ENCODE measurements at places on chromosomes 16 and 17. TPM values are rescaled to one million over a fixed set of nuclear protein-coding genes. Genes with fewer than 3 reads are reported as not detected.

KRT39 gene
- total RNA-seq, result not detected

NKIRAS2 gene
- 52.9 TPM for total RNA-seq

SOX8 gene
- total RNA-seq, result 26.2 TPM

SLC22A31 gene
- 13.8 TPM for total RNA-seq

PERCC1 gene
- total RNA-seq, result not detected

PLA2G15 gene
- total RNA-seq, result 14.9 TPM

RND2 gene
- total RNA-seq, result 20.8 TPM

DYNLRB2 gene
- not detected for total RNA-seq

KRT17 gene
- total RNA-seq, result 0.63 TPM

MEIOB gene
- 6.3 TPM for total RNA-seq

VTN gene
- not detected for total RNA-seq

TVP23B gene
- 40.5 TPM for total RNA-seq

DNA sequence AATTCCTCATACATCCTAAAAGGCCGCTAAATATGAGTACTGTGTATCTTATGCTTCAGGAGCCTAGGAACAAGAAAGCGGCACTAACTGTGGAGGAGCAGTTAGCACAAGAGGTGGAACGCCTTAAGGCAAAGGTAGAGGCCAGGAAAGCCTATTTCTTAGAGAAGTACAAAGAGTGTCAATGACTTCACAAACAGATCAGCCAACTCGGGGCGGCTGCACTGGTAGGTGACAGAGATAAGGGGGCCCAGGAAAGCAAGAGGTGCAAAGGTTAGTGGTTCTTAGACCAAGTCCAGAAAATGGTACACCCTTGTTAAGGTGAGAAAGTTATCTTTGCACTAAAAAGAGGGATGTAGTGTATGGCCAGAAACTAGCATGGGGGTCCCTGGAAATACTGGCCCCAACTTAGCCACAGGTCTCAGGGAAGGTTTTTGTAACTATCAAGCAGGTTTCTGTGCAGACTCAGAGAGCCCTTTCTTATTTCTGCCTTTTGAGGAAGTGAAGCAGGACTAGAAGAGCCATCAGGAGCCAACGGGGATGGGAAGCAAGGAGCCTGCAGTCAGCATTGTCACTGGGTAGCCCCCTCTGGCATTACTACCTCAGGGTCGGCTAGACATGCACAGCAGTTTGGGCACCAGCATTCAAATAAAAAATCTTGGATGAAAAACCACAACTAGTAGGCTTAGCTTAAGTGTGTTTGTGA is 24.1 kb downstream of the CALCOCO2 start:
- H3K36me3 ChIP-seq, result no peaks in the 10 kb centered on the region
- H3K27me3 ChIP-seq, result no peaks in the 10 kb centered on the region
- no peak for DNase-seq
- no peaks in the 10 kb centered on the region for H3K4me1 ChIP-seq
- H3K4me3 ChIP-seq, result no peak overlapping the region

DNA sequence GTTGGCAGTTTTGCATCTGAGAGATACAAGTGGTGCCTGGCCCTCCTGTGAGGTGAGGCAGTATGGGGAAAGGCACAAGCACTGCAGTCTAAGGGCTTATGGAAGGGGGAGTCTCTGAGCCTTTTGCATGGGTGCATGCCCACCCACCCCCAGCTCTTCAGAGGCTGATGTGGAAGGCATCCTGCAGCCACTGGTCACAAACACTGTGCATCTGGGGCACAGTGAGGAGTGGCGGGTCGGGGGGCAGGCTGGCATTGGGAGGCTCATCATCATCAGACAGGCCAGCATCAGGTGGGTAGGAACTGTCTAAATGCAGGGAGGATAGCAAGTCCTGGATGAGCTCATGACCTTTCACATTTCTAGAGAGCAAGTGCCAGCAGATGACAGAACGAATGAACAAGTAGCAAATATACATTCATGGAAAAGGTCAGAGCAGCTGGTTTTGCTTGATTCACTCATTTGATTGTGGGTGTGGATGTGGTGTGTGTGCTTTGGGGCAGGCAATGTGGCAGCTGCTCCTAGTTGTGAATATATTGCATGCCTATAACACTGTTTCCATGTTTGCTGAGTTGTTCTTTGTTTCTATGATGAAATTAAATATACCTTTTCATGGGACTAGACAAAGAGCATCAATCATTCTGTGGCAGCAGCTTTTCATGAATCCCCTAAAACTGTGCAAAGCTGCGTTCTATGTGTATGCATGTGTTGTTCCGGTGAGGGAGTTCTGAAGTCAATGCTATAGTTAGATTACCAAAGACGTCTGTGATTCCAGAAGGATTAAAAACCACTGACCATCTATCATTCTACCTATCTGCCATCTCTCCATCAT is 29.2 kb downstream of the TRIM25 start:
- H3K27ac ChIP-seq, result no peak overlapping the region
- H3K36me3 ChIP-seq, result peaks cover 11% of the 10 kb centered on the region
- H3K27me3 ChIP-seq, result no peaks in the 10 kb centered on the region
- H3K4me3 ChIP-seq, result no peak overlapping the region
- 0 out of 2 replicates have a peak, but pooled peaks cover under 1% of the 10 kb centered on the region for H3K4me1 ChIP-seq

DNA sequence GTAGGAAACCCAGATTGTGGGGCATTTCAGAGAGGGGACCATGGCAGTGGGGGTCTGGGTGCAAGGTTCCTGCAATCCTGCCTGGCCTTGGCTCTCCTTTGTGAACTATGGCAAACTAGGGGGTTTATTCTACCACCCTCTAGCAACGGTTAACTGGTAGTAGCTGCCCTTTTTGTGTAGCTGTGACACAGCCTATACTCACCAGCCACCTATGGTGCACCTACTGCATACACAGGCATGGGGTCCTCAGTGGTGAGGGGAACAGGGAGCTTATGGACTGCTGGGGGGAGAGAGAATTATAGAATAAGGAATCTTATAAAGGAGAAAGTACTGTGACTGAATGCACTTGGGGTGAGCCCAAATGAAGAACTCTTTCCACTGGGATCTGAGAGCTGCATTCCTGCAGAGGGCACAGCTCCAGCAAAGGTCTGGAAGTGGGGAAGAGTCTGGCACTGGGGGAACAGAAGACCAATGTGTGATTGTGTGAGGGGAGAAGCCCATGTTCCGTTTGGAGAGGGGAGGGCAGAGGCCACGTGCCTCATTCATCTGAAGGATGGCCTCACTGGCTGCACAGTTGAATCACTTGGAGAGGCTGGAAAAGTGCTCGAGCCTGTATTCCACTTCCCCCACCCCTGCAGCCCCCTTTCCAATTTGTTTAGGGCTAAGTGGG is 2.1 kb downstream of the MT1X start:
- H3K4me3 ChIP-seq, result no peak overlapping the region
- H3K27me3 ChIP-seq, result peaks cover 24% of the 10 kb centered on the region
- no peaks in the 10 kb centered on the region for H3K36me3 ChIP-seq
- no peak for DNase-seq
- H3K27ac ChIP-seq, result no peak overlapping the region

- DNase-seq, result no peak
- no peaks in the 10 kb centered on the region for H3K36me3 ChIP-seq
- H3K4me3 ChIP-seq, result no peak overlapping the region
- 0 out of 2 replicates have a peak, but pooled peaks cover 4% of the 10 kb centered on the region for H3K4me1 ChIP-seq
Observed at GRCh38 chr17:63250830-63251229, 195.3 kb downstream of the CYB561 start.

GRCh38 chr16:88881007-88881615 is 14.7 kb upstream of the PABPN1L start:
- no peaks in the 10 kb centered on the region for H3K36me3 ChIP-seq
- H3K4me1 ChIP-seq, result no peaks in the 10 kb centered on the region

DNA sequence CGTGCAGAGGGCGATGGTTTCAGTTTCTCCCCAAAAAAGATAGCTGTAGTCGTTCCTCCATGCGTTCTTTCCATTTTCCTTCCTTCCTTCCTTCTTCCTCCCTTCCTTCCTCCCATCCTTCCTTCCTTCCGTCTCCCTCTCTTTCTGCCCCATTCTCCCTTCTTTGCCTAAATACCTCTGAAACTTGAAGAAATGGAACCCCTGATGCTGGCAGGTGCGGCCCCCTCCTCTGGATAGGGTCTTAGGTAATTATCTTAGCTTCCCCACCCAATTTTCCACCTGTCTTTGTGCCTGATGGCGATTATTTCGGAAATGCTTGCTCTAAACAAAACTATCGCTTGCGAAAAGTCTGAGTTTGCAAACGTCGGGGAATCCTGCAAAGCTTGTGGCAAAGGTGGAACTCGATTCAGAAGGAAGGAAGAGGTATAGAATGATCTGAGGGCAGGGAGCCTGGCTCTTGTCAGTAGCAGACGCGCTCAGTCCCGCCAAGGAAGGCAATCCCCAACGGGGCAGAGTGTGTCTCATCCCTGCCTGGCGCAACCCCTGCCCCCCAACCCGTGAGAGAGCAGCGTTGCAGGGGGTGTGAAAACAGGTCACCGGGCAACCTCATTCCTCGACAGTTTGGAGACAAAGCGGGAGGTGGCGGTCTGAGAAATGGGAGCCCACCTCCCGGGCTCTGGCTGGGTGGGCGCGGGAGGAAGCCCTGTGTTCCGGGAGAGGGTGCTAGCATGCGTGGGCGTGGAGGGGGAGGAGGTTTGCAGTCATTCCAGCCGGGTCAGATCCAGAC is 2.9 kb upstream of the CBX8 start:
- H3K36me3 ChIP-seq, result no peaks in the 10 kb centered on the region
- no peak for DNase-seq
- peaks cover 92% of the 10 kb centered on the region for H3K27me3 ChIP-seq

GRCh38 chr17:74746376-74746775 is 2.1 kb upstream of the NHERF1 start:
- peaks cover 56% of the 10 kb centered on the region for H3K4me1 ChIP-seq
- H3K4me3 ChIP-seq, result peak overlapping the region; percentile 94
- DNase-seq, result no peak
- peak overlapping the region; percentile 63 for H3K27ac ChIP-seq

DNA sequence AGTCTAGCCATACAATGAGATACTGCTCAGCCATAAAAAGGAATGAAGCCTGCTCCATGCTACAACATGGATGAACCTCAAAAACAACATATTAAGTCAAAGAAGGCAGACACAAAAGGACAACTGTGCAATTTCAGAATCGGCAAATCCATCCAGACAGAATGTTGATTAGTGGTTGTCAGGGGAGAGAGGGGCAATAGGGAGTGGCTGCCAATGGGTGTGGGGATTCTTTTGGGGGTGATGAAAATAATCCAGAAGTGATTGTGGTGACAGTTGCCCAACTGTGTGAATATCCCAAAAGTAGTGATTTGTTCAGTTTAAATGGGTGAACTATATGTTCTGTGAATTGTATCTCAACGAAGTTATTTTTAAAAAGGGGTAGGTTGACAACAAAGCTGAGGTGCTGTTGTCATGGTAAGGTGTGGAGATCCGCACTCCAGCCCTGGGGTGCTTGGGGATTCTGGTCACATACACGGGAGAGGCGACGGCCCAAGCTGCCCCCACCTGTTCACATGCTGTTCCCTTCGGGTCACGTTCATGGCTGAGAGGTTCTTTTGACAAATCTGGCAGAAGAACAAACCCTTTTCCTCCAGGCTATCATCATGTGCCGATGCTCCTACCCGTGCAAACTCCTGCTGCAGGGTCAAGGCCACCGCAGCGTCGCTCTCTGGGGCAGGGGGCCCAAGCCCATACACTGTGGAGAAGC is 9.6 kb downstream of the SLX4 start:
- H3K36me3 ChIP-seq, result peaks cover 17% of the 10 kb centered on the region
- no peak overlapping the region for H3K4me3 ChIP-seq
- no peaks in the 10 kb centered on the region for H3K27me3 ChIP-seq
- no peak for DNase-seq
- no peak overlapping the region for H3K27ac ChIP-seq

GRCh38 chr17:29590411-29591145 is 1.1 kb upstream of the GIT1 start:
- H3K27ac ChIP-seq, result no peak overlapping the region
- H3K4me1 ChIP-seq, result peaks cover 34% of the 10 kb centered on the region
- DNase-seq, result peak; percentile 48
- no peaks in the 10 kb centered on the region for H3K36me3 ChIP-seq
- peaks cover 12% of the 10 kb centered on the region for H3K27me3 ChIP-seq

DNA sequence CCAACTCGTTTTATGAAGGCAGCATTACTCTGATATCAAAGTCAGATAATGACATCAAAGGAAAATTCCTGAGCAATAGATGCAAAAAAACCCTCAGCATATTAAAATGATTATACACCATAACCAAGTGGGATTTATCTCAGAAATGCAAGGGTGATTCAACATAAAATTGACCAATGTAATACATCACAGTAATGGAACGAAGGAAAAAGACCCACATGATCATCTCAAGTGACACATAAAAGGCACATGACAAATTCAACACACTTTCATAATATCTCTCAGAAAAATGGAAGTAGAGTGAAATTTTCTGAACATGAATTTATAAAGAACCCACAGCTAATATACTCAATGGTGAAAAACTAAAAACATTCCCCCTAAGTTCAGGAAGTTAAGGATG is 118.8 kb downstream of the ITFG1 start:
- H3K4me1 ChIP-seq, result no peaks in the 10 kb centered on the region
- DNase-seq, result no peak
- no peak overlapping the region for H3K27ac ChIP-seq
- H3K4me3 ChIP-seq, result no peak overlapping the region

DNA sequence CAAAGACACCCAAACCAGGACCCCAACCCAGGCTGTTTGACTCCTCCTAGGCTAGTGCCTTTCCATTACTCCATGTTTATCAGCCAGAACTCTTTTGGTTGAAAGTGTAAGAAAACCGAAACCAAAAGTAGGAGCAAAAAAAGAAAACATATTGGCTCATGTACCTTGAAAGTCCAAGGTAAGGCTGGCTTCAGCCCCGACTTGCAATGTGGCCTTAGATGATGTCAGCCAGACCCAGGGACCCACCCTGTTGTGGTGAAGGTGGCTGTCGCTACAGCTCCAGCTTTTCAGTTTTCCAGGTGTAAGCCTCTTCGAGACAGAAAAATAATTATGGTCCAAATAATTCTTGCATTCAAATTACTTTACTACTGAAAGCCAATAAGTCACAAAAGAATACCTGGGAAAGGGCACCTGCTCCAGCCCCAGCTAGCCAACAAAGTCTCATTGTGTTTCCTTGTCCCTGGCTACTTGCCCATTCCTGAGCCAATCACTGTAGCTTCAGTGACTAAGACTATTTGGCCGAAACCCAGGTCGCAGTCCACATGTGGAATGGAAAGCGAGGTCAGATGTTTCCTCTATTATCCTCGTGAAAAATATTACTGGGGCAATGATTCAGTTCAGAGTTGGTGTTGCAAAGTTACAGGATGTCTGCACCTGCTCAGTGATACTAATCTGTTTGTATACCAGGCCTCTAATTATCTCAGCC is 20.7 kb downstream of the DNAH9 start:
- H3K27ac ChIP-seq, result no peak overlapping the region
- no peak for DNase-seq
- no peaks in the 10 kb centered on the region for H3K27me3 ChIP-seq
- no peak overlapping the region for H3K4me3 ChIP-seq
- no peaks in the 10 kb centered on the region for H3K36me3 ChIP-seq
